ENCODE measurements at places on chromosomes 11 and 22. TPM values are rescaled to one million over a fixed set of nuclear protein-coding genes. Genes with fewer than 3 reads are reported as not detected.

DNA sequence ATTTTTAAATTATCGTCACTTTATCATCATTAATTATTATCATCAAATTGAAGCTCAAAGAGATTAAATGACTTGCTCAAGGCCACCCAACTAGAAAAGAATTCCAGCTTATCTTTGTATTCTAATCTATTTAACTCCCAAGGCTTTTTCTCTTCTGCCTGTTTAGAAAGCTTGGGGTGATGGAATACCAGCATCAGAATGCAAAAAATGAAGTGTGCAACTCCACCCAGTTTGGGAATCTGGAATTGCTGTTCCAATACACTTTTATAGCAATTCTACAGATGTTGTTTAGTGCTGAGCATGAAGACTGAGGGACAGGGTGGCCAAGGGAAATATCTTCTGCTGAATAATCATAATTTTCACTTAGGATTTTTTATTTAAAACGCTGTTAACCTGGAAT lies 97.2 kb upstream of the FIBIN start:
- DNase-seq = no peak

GRCh38 chr22:49207008-49208003 lies 620.4 kb downstream of the BRD1 start:
- no peak for DNase-seq

- DNase-seq = no peak
Observed at GRCh38 chr22:39457198-39457555, 365 bp downstream of the MGAT3 start.

DNA sequence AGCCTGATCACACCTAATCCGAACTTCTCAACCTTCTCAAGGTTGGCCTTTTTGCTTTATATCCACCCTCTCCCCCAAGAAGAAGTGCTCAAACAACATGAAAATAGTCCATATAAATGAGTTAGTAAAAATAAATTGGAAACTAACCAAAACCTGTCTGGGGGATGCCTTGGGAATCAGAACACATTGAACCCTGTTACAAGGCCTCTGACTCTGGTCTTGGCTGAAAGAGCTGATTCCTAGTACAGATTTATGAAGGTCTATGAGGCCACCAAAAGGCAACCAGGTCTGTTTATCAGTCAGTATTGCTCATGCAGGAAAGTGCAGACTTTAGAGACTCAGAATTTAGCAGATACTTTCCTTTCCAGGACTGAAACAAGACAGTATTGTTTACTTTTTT lies 49.7 kb downstream of the NRXN2 start:
- no peak for DNase-seq

DNA sequence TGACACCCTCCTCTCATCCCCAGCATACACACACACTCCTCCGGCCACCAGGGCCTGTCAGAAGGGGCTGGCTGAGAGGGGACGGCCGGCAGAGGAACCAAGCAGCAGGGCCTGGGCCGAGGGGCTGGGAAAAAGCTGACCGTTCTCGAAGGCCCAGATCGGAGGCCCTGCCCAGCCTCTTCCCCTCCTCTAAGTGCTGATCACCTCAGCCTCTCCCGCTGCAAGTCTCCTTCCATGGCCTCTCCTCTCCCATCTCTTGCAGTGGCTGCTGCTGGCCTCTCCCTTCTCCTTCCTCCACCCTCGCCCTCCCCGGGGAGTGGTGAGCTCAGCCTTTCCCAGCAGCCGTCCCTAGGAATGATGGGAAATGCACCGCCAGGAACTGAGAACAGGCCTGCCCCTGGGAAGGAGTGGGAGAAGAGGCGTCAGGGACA lies 39.6 kb downstream of the ARRB1 start:
- no peak for DNase-seq

- peak; percentile 80 for DNase-seq
Observed at GRCh38 chr22:23128269-23129108, 13.3 kb downstream of the RSPH14 start.

GRCh38 chr11:70307176-70307575 lies 36.7 kb downstream of the PPFIA1 start:
- DNase-seq = no peak

GRCh38 chr22:49178246-49179005 lies 649.2 kb downstream of the BRD1 start:
- DNase-seq = no peak

DNA sequence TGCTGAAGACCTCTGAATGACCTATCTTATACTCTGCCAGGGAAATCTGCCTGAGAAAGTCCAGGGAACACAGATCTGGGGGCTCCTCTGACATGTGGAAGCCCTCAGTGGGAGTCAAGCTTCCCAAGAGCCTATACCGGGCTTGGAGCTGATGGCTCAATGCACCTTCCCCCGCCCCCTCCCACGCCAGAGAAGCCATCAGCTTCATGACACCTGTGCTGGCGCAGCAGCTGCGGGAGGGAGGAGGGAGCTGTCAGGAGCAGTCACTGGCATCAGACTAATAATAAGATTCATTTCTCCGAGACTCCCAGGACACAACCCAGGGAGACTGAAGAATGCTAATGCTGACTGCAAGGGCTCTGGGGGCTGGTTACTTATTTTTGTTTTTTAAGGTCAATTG lies 47.8 kb downstream of the SPATA19 start:
- no peak for DNase-seq

GRCh38 chr11:77171885-77172665 lies 44.0 kb downstream of the MYO7A start:
- DNase-seq = no peak

DNA sequence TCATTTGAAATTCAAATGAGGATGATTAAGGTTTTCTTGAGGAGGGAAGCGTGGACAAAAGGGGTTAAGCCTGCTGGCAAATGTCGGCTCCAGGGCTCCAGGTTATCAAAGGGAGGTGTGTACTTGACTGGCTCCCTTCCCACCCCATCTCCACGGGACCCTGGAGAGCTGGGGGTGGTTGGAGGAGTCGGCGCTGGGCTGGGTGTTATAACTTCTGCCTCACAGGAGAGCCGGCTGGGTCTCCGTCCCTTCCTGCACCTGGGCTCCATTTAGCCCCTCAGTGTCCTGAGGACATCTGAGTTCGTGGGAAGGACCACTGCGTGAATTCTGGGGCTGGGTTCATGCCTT lies 15.6 kb downstream of the POU2F3 start:
- no peak for DNase-seq

DNA sequence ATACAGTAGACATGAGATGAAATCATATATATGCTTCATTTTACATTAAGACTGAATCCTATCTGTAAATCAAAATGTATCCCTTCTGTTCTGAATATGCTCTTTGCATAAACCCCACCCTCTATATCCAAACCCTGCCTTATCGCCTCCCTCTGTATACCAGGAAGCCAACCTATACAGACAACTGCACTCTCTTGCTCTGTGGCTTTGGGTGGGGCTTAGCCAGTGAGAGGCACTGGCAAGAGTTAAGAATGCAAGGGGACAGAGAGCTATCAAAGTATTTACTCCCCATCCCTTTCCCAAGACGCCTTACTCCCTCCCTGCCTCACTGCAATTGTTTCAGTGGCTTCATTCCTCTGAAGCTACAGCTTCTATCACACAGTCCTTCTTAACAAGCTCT lies 309.8 kb downstream of the TTC28 start:
- DNase-seq = peak; percentile 43

DNA sequence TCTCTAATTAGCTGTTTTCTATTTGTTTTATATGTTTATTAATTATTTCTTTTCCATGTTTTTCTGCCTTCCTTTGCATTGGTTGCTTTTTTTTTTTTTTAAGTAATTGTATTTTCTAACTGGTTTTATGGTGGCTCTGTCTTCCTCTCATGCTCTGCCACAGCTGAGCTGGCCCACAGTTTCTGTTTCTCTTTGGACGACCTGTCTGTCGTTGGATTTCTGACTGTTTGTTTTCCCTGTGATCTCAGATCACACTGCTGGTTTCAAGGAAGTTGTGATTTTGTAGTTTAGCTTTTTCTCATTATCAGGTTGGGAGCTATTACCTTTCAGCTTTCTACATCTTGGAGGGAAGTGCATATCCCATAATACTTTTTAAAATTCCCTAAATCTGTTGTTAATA lies 15.9 kb upstream of the OR6M1 start:
- DNase-seq = no peak

- DNase-seq = no peak
Observed at GRCh38 chr11:27514558-27514957, 8.0 kb upstream of the LIN7C start.

GRCh38 chr11:73415854-73416615 lies 39.8 kb downstream of the RELT start:
- no peak for DNase-seq

OR51B4 gene
- not detected for total RNA-seq

DAGLA gene
- total RNA-seq = 0.02 TPM

ZNF74 gene
- 7.9 TPM for total RNA-seq

CCDC90B gene
- 29.5 TPM for total RNA-seq

OR52I1 gene
- not detected for total RNA-seq

ARVCF gene
- total RNA-seq = 2.6 TPM

OR51I1 gene
- total RNA-seq = not detected

KCNK4 gene
- not detected for total RNA-seq

Measured in activated naive CD4-positive, alpha-beta T cell treated with anti-CD3 and anti-CD28 coated beads for 36 hours (primary cell).